ENCODE measurements at places on chromosomes 2 and 18.

GRCh38 chr2:187050409-187050998 lies 201.5 kb upstream of the ZSWIM2 start:
- no peak for DNase-seq

DNA sequence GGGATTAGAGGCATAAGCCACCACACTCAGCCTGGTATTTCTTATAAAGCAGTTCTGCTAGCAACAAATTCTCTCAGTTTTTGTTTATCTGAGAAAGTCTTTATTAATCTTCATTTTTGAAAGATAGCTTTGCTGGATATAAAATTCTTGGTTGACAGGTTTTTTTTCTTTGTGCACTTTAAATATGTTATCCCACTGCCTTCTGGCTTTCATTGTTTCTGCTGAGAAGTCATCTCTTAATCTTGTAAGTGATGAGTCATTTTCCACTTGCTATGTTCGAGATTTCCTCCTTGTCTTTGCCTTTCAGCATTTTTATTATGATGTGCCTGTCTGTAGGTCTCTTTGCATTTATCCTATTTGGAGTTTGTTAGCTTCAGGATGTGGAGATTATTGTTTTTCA lies 5.9 kb upstream of the ELAC1 start:
- DNase-seq = no peak

DNA sequence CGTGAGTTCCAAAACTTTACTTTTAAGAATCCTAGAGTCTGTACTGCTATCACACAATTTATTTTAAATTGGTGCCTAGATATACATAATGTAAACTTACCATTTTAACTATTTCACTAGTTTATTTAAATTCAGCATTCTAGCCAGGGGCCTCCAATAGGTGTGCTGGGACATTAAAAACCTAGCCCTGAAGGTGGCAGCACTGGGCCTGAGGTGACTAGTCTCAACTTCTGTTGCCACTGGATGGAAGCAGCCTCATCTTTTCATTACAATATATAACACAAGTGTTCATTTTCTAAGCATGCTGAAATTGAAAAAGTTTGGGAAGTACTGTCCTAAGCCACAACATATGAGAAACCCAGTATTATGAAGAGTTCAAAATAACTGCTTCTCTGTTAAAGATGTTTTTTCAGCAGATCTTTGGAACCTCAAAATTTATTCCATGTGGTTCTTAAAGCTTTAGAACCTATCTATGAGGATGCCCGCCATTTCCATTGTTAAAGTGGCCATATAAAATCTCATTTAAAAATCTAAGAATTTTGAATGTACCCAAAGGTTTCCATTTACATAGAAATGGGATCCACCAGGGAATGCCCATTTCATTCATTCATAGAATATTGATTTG lies 2.9 kb upstream of the RBBP8 start:
- peak; percentile 47 for DNase-seq

DNA sequence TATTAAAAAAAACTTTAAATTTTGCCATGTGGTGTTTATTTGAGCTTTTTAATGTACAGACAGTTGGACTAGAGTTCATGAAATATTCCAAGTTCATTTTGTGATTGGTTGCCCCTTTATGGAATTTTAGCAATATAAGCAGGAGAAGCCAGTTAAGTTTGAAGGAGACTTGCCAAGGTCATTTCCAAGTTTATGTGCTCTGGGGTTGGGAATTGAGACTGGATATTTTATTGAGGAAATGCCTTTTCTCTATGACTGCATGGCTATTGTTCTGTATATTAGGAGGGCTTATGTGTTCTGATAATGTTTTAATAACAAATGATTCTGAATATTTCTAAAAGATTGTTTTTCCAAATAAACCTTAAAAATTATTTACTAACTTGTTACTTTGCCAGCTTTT lies 67.0 kb upstream of the TCF4 start:
- DNase-seq = no peak

DNA sequence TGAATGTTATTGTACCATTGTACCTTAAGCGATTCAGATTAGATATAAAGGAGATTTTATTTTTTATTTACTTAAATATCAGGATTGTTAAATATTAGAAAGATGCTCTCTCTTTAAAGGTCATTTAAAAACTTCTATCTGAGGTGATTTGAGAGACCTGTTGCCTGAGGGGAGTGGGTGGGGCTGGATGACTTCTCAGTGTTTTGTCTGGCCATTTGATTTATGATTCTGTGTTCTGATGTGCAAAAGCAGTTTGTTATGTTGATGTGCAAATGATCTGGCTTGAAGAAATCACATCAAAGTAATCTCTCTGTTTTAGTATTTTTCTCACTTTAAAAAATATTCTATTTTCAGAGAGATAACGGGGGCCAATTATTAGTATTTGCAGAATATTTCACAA lies 370.8 kb downstream of the NUP35 start:
- no peak for DNase-seq
